ENCODE measurements at places on chromosomes 7 and 10. TPM values are rescaled to one million over a fixed set of nuclear protein-coding genes. Genes with fewer than 3 reads are reported as not detected.
A peak's percentile ranks its signal among the peaks of the same experiment; 100 is the strongest.

- DNase-seq, result no peak
- no peaks in the 10 kb centered on the region for H3K36me3 ChIP-seq
- no peaks in the 10 kb centered on the region for H3K27me3 ChIP-seq
- H3K4me3 ChIP-seq, result no peak overlapping the region
- H3K4me1 ChIP-seq, result no peaks in the 10 kb centered on the region
These were observed 134.4 kb downstream of the SNX10 start for GRCh38 chr7:26426096-26426495.

DNA sequence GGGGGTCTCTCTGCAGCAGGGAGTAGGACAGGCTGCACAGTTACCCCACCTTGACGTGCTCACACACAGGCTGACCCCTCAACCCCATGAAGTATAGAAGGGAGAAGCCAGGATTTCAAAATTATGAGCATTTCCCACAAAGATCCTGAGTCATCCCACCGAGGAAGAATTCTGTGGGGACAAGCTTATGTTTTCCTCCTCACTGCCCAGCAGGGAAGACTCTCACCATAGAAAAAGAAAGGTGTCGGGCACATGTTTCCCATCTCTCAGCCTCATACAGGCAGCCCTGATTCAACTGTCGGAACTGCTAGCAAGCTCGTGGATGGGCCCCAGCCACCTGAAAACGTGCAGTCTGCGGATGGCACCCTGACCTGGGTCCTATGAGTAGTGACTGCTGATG lies 499.7 kb upstream of the MKI67 start:
- H3K4me1 ChIP-seq, result no peaks in the 10 kb centered on the region
- peaks cover 6% of the 10 kb centered on the region for H3K27me3 ChIP-seq
- no peak for DNase-seq

DNA sequence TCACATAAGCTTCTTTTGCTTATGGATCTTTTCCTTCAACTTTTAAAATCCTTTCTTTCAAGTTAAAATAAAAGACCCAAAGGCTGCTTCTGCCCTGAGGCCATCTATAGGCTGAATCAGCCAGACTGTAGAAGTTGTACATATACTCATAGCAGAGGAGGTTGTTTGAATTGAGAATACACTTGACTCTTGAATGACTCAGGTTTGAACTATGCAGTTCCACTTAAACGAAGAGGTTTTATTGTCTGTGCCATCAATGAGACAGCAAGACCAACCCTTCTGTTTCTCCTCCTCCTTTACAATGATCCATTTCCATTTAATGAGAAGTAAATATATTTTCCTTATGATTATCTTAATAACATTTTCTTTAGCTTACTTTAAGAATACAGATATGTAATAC lies 5.8 kb downstream of the ZNF365 start:
- no peaks in the 10 kb centered on the region for H3K36me3 ChIP-seq
- no peaks in the 10 kb centered on the region for H3K27me3 ChIP-seq
- H3K4me3 ChIP-seq, result no peak overlapping the region
- DNase-seq, result no peak
- no peak overlapping the region for H3K27ac ChIP-seq

DNA sequence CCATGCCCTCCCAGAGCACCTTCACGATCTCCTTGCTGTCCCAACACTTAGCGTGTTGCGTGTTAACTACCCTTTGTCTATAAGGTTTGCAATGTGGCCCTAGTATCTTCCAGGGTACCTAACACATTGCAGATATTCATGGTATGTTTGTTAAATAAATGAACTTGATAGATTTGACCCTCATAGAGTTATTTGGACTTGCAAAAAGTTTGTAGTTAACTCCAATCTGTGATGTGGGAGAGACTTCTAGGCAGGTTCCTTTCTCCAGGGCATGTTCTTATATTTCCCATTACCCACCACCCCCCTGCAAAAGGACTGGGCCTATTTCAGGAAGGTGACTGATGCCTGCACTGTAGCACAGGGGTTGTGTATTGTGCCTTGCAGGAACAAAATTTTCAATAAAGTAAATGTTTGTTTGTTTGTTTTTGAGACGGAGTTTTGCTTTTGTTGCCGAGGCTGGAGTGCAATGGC lies 612 bp downstream of the HILPDA start:
- peak overlapping the region; percentile 56 for H3K27ac ChIP-seq
- no peaks in the 10 kb centered on the region for H3K27me3 ChIP-seq
- H3K4me3 ChIP-seq, result peak overlapping the region; percentile 81
- peaks cover 21% of the 10 kb centered on the region for H3K4me1 ChIP-seq

DNA sequence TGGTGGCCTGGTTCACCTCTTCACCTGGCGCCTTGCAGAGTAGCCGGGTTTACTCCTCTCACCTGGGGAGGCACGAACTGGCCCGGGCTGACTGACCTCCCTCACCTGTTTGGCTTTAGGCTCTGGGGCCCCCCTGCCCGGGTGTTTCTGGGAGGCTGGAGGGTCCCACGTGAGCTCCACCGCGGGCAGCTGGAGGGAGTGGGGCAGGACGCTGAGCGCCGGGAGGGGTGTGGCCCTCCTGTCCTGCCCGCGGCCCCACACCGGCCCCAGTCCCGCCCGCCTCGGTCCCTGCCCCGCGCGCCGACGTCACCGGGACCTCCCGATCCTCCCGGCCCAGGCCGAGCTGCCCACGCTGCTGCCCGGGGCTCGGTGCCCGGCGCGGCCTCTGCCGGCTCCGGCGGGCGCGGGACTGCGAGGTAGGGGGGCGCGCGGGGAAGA lies at the start of gene AMZ1:
Gene AMZ1, plus strand, starts transcription at position 322 of the 438 bp plus-strand sequence. CDS start 12,250 bp downstream, outside the sequence.
- no peaks in the 10 kb centered on the region for H3K36me3 ChIP-seq
- H3K4me3 ChIP-seq, result no peak within 1 kb of the TSS
- no peak within 1 kb of the TSS for H3K27ac ChIP-seq
- no peaks in the 10 kb centered on the region for H3K4me1 ChIP-seq
- DNase-seq, result no peak
- no peaks in the 10 kb centered on the region for H3K27me3 ChIP-seq

ZC3HAV1L gene
- total RNA-seq, result 5.1 TPM

OR2A5 gene
- total RNA-seq, result not detected

LSM5 gene
- total RNA-seq, result 31.6 TPM

Measured in T-cell (primary cell).